ENCODE measurements at places on chromosomes 6 and 20. TPM values are rescaled to one million over a fixed set of nuclear protein-coding genes. Genes with fewer than 3 reads are reported as not detected.

DNA sequence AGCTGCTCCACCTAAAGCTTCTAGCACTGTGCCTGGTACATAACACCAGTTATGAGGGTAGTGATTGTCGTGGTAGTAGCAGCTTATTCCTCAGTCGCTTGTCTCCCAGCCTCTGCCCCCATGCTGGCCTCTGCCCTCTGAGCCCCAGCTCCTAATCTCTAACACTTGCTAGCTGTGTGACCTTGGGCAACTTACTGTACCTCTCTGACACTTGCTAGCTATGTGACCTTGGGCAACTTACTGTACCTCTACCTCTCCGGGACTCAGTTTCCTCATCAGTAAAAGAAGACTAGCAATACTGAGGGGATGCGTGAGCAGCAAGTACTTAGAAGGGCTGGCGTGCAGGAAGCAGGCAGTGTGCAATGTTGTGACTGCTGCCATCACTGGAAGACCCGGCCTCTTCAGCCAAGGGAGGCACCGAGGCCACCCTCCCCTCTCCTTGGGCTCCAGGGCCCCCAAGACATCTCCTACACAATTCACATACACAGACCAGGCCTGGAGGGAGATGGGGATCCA is 9.9 kb downstream of the MDFI start:
- H3K4me1 ChIP-seq, result peaks cover 32% of the 10 kb centered on the region
- H3K36me3 ChIP-seq, result no peaks in the 10 kb centered on the region
- no peak overlapping the region for H3K27ac ChIP-seq
- no peaks in the 10 kb centered on the region for H3K27me3 ChIP-seq

DNA sequence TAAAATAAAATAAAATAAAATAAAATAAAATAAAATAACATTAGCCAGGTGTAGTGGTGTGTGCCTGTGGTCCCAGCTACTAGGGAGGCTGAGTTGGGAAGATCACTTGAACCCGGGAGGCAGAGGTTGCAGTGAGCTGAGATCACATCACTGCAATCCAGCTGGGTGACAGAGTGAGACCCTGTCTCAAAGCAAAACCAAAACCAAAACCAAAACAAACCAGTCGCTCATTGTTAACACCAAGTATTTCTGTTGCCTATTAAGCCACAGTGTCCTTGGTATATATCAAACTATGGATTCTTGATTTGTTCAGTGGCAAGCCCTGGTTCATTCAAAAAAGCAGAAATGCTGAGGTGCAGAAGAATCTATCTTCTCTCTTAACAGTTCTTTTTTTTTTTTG is 65.7 kb downstream of the PYGB start:
- no peak overlapping the region for H3K27ac ChIP-seq
- DNase-seq, result no peak
- peaks cover 11% of the 10 kb centered on the region for H3K36me3 ChIP-seq
- H3K4me1 ChIP-seq, result peaks cover 33% of the 10 kb centered on the region
- H3K4me3 ChIP-seq, result no peak overlapping the region

DNA sequence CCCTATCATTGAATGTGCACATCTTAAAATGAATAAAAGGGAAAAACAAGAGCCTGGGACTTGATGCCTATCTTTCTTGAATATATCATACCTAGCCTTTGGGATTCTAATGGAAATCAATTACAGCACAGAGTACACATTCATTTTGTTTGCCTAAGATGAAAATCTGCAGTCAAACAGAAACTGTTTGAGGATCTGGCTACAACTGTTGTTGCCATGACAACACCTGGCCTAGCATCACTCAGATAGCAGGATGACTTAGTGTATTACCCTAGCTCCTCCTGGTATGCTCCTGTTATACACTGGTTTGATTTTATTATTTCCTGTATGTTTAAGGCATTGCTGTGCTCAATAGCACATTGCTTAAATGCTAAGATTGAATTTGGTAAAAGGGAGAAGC is 71.5 kb upstream of the LAMP5 start:
- H3K4me3 ChIP-seq, result no peak overlapping the region
- H3K36me3 ChIP-seq, result no peaks in the 10 kb centered on the region
- H3K4me1 ChIP-seq, result no peaks in the 10 kb centered on the region
- H3K27me3 ChIP-seq, result no peaks in the 10 kb centered on the region

DNA sequence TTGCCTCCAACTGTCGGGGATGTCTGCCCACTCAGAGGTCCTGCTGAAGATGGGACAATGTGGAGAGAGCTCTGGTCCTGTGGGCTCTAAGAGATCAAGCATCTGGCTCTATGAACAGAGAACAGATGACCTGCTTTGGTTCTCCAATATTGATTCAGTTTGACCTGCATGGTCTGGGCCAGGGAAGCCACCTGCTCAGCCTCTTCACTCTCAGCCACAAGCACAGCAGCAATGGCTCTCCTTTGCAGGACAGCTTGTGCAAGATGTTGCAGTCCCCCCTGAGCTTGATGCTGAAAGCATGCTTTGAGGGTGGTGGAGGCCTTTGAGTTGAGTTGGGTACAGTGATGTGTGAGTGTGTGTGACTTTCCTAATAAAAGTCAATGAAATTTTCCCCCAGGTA is 18.6 kb upstream of the MCM3 start:
- peaks cover 81% of the 10 kb centered on the region for H3K4me1 ChIP-seq
- H3K27me3 ChIP-seq, result no peaks in the 10 kb centered on the region
- H3K4me3 ChIP-seq, result no peak overlapping the region
- peak overlapping the region; percentile 82 for H3K27ac ChIP-seq

The GRM1 gene
- not detected for polyA plus RNA-seq

DNA sequence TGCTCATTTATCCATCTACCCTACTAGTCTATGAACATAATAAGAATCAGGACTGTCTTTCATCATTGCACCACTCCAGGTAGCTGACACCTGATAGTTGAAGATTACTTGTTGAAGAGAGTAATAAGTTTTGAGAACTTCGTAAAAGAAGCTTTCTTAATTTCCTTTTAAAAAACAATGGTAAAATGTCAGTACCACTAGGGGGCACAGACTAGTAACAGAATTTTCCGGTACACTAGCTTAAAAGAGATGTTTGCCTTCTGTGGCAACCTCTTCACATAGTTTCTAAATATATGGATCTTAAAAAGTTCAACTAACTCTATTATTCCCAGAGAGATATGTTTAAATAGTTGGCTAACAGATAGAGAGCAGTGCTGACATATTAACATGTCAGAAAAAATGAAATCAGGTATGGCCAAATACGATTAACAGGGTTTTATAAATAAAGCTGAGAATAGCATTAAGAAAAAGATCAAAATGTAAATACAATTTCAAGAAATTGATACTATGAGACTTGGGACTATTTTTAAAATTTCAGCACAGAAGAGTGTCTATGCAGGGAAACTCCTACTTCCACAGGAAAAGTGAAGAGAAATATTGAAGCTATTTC is 5.4 kb upstream of the KCNQ5 start:
- peaks cover 11% of the 10 kb centered on the region for H3K27me3 ChIP-seq
- no peak overlapping the region for H3K27ac ChIP-seq
- H3K36me3 ChIP-seq, result no peaks in the 10 kb centered on the region
- DNase-seq, result peak; percentile 6

The LRFN2 gene
- polyA plus RNA-seq, result not detected

GRCh38 chr6:122033564-122034181 is 365.8 kb upstream of the HSF2 start:
- no peaks in the 10 kb centered on the region for H3K27me3 ChIP-seq
- H3K27ac ChIP-seq, result no peak overlapping the region
- no peak overlapping the region for H3K4me3 ChIP-seq

The NHSL1 gene
- 24.9 TPM for polyA plus RNA-seq

GRCh38 chr6:162270966-162271365 is 456.6 kb downstream of the PRKN start:
- H3K4me1 ChIP-seq, result no peaks in the 10 kb centered on the region
- H3K4me3 ChIP-seq, result no peak overlapping the region
- no peaks in the 10 kb centered on the region for H3K36me3 ChIP-seq
- H3K27me3 ChIP-seq, result no peaks in the 10 kb centered on the region

The BNIP5 gene
- polyA plus RNA-seq, result not detected

DNA sequence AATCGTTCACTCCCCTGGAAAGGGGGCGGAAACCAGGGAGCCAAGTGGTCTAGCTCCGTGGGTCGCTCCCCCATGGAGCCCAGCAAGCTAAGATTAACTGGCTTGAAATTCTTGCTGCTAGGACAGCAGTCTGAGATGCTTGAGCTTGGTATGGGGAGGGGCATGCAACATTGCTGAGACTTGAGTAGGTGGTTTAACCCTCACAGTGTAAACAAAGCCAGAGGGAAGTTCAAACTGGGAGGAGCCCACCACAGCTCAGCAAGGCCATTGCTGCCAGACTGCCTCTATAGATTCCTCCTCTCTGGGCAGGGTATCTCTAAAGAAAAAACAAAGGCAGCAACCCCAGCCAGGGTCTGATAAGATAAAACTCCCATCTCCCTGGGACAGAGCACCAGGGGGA is 43.2 kb downstream of the COL21A1 start:
- H3K27me3 ChIP-seq, result no peaks in the 10 kb centered on the region
- no peak for DNase-seq
- H3K27ac ChIP-seq, result no peak overlapping the region
- H3K36me3 ChIP-seq, result no peaks in the 10 kb centered on the region

The ZBTB24 gene
- 1.5 TPM for polyA plus RNA-seq

GRCh38 chr6:122789182-122790027 is at the start of gene SMPDL3A:
TSS of gene SMPDL3A (plus strand) at chr6:122789258. CDS start at chr6:122789347, 89 bp downstream.
- H3K27me3 ChIP-seq, result no peaks in the 10 kb centered on the region
- peak; percentile 76 for DNase-seq
- peak within 1 kb of the TSS; percentile 91 for H3K27ac ChIP-seq
- no peaks in the 10 kb centered on the region for H3K36me3 ChIP-seq

DNA sequence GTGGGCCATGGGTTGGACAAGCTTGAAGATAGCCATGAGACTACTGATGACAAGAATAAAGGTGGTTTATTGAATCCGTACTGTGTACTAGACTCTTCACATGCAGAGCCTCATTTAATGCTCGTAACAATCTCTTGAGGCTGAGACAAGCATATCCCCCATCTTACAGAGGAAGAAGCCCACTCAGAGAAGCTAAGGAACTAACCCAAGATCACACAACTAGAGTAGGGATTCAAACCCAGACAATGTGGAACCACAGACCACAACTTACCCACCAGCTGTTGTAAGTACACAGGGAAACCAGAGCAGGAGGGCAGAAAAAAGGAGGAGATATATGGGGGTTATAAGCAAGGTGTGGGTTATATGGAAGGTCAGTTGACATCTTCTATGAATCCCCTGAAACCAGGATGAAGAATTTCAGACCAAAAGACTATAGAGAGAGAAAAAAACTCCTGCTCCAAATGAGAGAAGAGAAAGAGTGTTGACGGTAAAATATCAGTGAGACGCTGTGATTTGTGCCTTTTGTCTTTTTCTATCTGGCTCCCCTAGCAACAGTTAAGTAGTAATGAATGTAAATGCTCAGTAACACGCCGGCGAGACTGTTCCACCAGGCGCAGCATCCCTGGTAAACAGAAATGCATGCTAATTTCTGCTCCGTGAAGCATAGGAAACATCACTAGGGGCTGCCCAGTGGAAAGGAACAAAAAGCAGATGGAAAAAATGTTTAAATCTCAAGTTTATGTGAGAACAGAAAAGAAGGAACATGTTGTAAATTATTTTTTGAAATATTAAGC is 80.1 kb upstream of the SLC22A16 start:
- H3K27me3 ChIP-seq, result no peaks in the 10 kb centered on the region
- no peak overlapping the region for H3K4me3 ChIP-seq
- H3K4me1 ChIP-seq, result peaks cover 90% of the 10 kb centered on the region
- DNase-seq, result no peak
- H3K27ac ChIP-seq, result peak overlapping the region; percentile 94

DNA sequence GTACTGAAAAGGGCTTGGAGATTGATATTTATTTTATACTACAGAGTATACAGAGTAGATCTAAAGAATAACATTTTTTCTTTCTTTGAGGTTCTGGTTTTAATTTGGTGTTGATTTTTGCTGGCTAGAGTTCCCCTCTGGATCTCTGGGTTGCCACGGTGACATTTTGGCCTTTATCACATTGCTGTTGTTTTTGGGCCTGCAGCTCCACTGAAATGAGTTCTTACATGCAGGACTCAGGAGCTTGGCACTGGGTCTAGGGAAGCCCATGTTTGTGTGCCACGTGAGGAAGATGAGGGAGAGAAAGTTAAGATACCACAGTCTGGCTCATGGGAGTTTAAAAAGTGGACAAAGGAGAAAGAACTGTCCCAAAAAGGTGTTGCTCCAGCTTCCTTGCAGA is 7.4 kb upstream of the TFAP2C start:
- H3K27me3 ChIP-seq, result peaks cover 36% of the 10 kb centered on the region
- no peak overlapping the region for H3K27ac ChIP-seq

The USP49 gene
- 4.3 TPM for polyA plus RNA-seq

DNA sequence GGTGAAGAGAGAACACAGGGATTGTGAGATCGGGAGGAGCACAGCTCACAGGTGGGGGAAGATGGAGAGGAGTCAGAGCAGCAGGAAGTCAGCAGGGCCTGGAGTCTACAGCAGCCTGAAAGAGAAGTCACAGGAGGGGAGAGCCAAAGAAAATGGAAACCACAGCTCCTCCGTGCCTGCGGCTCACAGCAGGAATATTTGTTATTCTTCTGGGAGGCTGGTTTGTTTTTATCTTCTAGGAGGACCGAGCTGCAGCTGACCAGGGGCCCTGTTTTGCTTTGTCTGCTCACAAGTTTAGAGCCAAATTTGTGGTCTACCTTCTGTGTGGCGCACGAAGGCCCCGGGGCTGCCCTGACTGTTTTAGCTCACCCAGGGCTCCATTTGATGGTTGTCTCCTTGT is 81.8 kb downstream of the CLIC5 start:
- H3K27me3 ChIP-seq, result peaks cover 7% of the 10 kb centered on the region
- H3K4me1 ChIP-seq, result no peaks in the 10 kb centered on the region
- no peak overlapping the region for H3K4me3 ChIP-seq
- DNase-seq, result no peak
- H3K36me3 ChIP-seq, result no peaks in the 10 kb centered on the region
- no peak overlapping the region for H3K27ac ChIP-seq

The FAM209B gene
- 0.42 TPM for polyA plus RNA-seq

DNA sequence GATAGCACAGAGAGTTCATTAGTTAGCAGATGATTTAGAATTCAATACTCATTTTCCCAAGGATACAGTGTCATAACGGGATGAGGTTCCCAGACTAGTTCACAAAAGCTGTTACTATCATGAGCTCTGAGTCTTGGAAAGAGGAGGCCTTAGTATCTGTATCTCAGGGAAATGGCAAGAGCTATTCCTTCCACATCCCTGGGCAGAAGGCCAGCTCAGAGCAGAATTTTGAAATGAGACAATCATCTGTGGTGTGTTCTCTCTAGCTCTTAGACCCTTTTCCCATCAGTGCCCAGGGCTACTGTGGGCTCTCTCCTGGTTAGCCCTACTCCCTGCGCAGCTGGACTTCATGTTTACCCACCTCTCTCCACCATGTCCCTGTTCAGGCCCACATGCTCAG is 64.5 kb downstream of the JAG1 start:
- no peak for DNase-seq
- no peaks in the 10 kb centered on the region for H3K27me3 ChIP-seq
- H3K36me3 ChIP-seq, result no peaks in the 10 kb centered on the region
- no peak overlapping the region for H3K27ac ChIP-seq

The RWDD2A gene
- polyA plus RNA-seq, result 8.1 TPM

The DUSP15 gene
- 0.17 TPM for polyA plus RNA-seq

The MEP1A gene
- polyA plus RNA-seq, result 3.0 TPM

All from HepG2 (cell line).